Activated CD8-positive, alpha-beta memory T cell treated with anti-CD3 and anti-CD28 coated beads for 4 hours (primary cell): ENCODE measurements at places on chromosomes 2 and 18.

DNA sequence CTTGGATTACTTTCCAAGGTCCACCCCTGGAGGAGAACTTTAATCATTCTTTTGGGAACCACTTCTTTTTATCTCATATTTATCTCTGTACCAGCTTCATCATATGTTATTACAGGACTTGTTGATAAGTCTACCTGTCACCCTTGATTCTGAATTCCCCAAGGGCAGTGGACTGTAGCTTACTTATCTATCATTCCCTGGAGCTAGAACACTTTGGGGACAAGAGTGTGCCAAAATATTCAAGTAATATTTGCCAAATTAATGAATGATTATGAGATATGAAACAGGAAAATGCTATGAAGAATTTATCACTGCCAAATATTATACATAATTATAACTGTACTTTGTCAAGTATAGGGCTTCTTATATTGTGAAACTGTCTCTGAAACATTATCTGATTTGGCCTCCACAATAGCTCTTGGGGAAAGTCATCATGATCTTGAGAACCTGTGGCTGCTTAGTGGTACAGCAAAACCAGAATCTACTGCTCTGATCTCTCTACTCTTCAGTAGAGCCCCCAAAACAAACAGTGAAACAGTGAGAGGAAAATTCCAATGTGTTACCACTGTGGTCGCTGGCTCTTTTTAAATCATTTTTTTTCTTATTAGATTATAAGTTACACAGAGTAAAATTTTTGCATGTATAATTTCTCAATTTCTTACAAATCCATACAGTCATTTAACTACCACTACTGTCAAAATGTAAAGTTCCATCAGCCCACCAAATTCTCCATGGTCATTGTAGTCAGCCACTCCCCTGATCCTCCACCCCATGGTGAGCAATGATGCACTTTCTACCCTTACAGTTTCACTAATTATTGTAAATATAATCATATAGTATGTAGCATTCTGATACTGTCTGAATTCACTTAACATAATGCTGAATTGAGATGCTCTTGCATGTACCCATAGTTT, 197.5 kb downstream of the PIEZO2 start:
- DNase-seq, result no peak

GRCh38 chr2:119433636-119434327, 2.1 kb downstream of the TMEM37 start:
- DNase-seq, result no peak

GRCh38 chr2:234977228-234977679, 25.4 kb downstream of the SH3BP4 start:
- no peak for DNase-seq

DNA sequence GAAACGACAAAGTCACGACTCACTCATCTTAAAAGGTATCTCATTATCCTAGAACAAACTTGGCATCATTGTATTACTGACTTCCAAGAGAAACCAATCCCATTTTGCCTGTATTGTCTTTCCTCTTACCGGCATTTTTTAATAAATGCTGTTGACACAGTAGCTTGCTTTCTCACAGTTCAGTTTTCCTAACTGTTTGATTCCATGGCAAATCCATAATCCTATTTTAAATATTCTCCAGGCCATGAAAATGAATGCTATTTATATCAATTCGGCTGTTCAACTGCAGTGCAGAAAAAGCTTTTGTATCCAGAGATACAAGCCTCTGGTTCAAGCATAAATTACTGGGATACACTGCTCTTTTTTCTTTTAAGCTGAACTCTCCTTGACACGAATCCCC, 1241.9 kb downstream of the DPP10 start:
- DNase-seq, result no peak

DNA sequence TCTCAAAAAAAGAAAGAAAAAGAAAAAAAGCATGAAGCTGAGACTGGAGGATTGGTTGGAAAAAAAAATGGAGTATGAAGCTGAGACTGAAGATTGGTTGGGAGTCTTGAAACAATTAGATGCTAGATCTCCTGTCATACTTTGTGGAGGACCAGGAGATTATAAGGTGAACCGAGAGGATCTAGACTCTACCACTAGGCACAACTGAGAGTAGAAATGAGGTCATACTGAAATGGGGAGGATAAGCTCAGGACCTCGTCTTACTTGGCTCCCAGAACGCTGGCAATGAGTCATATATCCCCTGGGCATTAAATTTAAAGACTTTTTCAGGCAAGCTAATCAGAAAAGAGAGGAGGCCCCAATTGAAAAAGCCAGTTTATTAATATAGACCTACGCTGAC, 3.3 kb upstream of the ORC2 start:
- no peak for DNase-seq

GRCh38 chr18:79395761-79396404, at the start of gene NFATC1:
Gene NFATC1 (plus strand): TSS chr18:79395930. CDS start chr18:79396225, 295 bp downstream.
- DNase-seq, result peak; percentile 63

GRCh38 chr2:23940718-23941620, 706 bp downstream of the UBXN2A start:
- peak; percentile 9 for DNase-seq

- no peak for DNase-seq
These were observed 96.6 kb downstream of the MBD2 start for GRCh38 chr18:54127759-54128378.

- DNase-seq, result no peak
These were observed 59.4 kb downstream of the KCNG2 start for GRCh38 chr18:79857082-79857671.

DNA sequence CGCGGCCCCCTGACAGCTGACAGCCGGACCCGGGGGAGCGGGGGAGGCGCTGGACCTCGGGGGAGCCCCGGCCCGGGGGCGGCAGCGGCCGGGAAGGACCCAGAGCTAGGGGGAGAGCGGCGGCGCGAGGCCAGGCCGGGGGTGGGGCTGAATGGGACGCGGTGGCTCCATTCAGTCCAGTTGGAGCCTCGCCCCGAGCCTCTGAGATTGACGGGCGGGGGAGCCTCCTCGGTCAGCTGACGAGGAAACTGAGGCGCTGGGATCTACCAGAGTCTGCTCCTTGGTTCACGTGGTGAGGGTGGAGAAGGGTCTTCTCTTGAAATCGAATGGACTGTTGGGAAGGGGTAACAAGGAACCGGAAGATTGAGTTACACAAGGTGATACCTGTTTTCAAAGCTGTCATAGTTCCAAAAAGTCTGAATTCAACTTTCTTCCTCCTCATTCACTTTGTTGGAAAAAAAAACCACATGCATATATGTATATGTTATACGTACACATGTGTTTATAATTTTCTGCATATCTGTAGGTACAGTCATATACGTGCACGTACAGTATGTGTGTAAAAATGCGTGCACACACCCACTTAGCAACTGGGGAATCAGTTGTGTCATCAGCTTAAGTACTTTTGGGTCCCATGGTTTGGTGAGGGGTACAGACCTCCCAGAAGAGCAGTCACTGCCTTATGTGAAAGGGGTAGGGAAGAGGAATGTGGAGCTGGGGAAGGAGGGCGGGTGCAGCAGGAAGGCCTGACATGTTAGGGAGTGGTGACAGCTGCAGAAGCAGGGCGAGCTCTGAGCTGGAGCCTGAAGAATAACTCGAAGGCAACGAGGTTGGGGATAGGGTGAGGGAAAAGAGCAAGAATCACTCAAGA, 628 bp downstream of the PPP1R7 start:
- no peak for DNase-seq

- DNase-seq, result no peak
These were observed 10.2 kb downstream of the GPR55 start for GRCh38 chr2:230914886-230915285.

- no peak for DNase-seq
These were observed 86.5 kb upstream of the DTNA start for GRCh38 chr18:34623557-34623956.

- no peak for DNase-seq
These were observed 53.4 kb downstream of the CHN1 start for GRCh38 chr2:174951745-174952144.

- DNase-seq, result no peak
These were observed 188.0 kb upstream of the PARD3B start for GRCh38 chr2:204357286-204357685.

GRCh38 chr2:38317725-38318124, 59.3 kb downstream of the ATL2 start:
- DNase-seq, result no peak

DNA sequence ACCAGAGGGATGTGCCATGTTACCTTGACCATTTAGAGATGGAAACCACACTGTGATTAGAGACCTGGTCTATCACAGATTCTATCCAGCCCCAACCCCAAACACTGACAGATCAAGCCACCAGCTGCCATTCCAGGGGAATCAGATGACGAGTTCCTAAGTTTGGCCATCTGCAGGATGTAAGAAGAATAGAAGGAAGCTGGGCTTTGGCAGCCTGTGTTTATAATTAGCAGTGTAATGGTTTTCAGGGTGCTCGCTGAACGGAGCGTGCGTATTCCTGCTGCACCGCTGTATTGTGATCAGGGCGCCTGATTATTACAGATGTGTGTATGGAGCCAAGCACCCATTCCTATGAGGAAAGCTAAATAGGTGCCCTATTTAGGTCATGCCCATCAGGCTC, 138.1 kb downstream of the LRRC30 start:
- no peak for DNase-seq

- no peak for DNase-seq
These were observed 84.8 kb downstream of the ACTR3 start for GRCh38 chr2:113974727-113975126.

GRCh38 chr2:54704688-54705605, 18.5 kb upstream of the EML6 start:
- no peak for DNase-seq

GRCh38 chr2:233566141-233566956, at the start of gene USP40:
Gene USP40 (minus strand): TSS chr2:233566782. CDS start chr2:233565554, 1,228 bp downstream.
- peak; percentile 14 for DNase-seq

DNA sequence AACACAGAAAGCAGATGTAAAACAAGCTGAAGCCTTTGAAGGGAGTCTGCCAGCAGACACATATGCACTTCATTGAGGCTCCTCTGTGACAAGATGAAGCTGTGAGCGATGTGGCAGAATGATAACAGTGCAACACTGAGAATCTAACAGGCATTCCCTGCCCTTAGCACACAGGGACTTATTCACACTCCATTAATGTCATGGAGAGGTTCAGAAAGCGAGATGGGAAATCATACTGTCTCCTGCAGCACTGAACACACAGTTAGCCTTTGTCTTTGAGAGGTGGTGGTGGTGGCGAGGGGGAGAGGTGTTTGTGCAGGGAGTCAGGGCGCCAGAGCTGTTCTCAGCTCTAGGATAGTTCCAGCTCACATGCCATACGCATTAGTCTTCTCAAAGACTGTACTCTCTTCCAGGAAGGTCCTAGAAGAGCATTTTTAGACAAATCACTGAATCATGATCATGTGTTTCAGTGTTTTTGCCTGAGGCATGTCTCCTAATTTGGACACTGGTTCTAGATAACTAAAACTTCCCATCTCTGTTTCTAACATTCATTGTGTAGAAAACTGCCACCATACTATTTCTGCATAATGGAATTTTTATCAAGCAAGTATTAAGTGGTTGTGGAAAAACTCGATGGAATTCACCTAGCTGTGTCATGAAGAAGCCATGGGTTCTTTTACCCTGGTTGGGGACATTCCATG, 93.5 kb upstream of the ITGB6 start:
- DNase-seq, result no peak

- no peak for DNase-seq
These were observed 256.0 kb upstream of the FANCL start for GRCh38 chr2:58497168-58497567.

DNA sequence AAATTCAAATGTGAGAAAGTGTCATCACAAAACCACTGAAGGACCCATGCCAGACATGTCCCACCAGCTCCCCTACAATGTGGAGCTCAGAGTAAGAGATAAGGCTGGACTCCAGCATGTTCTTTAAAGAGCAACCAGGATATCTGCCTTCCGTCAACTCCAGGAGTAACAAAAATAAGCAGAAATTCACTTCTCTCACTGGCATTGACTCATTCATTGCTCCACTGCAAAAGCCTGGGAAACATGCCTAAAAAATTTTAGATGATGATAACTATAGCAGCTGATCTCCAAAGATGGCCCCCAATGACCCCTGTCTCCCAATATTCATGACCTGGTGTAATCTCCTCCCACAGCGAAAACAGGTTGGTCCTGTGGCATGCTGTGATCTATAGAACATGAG, 314.5 kb downstream of the NCKAP5 start:
- no peak for DNase-seq

GRCh38 chr2:72813841-72814240, 12.0 kb downstream of the EXOC6B start:
- DNase-seq, result no peak

DNA sequence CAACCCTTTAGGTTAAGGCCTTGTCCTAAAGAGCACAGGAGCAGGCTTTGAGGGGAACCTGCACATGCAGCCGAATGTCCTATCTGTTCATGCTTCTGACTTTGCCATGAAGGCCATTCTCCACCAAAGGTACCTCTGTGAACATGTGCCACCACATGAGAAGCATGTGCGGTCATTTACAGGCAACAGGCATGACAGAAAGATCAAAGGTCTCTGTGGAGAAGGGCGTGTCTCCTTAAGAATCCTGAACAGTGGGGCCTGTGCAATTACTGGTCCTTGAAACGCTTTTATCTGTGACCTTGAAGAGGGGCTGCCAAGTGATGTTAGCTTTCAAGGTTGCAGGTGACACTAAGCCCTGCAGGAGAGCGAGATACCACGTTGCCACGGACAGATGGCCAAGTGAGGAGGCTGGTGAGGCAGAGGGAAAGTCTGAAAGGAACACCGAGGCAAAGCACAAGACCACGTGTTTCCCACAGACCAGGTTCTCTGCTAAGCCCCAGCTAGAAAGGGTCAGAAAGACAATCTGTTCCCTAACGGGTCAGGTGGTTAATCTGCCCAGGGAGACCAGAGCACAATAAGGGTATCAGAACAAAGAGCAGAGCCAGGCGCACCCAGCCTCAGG, 19.5 kb upstream of the POMC start:
- no peak for DNase-seq

DNA sequence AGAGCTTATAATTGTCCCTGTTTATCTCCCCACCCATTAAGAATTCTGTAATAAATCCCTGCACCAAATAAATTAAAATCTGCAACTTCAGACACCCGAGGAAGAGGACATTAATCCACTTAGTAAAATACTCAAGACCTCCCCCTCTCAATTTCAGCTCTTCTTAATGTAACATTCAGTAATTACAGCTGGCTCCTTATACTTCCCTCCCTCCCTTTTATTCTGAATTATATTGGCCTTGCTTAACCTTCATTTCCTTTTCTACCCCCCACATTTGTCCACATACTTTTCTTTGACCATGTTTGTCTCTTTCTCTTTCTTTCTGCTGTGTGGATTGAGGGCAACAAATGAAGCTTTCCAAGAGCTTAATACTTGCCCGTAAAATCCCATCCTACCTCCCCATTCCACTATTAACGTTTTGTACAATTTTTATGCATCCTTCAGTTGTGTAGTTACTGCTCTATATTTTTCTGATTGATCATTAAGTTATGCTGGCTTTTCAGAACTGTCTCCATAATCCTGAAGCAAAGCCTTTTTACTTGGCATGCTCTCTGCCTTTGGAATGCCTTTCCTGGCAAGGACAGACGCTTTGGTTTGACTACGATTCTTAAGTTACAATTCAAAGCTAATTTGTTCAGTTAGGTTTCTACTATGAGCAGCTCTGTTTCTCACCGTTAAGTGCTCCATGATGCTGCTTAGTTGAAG, 580.1 kb downstream of the ZEB2 start:
- no peak for DNase-seq

DNA sequence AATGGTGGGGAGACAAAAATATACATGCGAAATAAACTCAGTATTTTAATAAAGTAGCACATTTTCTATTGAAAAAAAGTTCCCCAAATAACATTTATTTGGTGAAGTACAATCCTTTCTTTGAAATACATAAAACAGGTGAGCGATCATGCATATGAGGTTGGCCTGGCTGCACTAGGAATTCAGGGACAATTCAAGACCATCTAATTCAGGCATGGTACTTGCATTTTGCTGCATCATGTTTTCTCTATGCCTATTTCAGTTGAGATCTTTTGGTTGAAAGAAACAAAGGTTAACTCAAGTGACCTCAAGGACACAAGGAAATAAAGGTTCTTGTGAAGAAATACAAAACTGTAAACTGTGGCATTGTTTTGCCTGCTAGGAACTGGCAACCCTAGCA, 19.8 kb upstream of the TAF4B start:
- no peak for DNase-seq
